ENCODE measurements at places on chromosomes 1 and 21.

DNA sequence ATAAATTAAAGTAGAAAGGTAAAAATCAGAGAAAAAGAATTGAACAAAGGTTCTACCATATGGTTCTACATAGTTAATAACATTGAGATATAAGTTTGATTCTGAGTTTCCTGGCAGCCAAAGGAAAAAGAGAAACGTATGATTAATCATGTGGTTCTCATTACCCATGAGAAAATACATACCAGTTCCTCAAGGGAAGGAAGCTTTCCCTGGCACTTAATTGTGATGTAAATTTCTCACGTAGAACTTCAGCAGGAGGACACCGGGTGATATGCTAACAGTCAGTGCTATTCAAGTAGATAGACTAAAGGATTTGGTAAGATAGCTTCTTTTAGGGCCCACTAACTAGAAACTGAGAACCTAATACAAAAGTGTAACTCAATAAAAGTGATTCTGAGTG is 218.5 kb downstream of the NFIA start:
- no peak for DNase-seq

- DNase-seq: no peak
Observed at GRCh38 chr1:112981426-112981825, 25.4 kb upstream of the SLC16A1 start.

- peak; percentile 72 for DNase-seq
Observed at GRCh38 chr1:48776393-48777218, at the start of gene BEND5. Gene BEND5, minus strand, starts transcription at chr1:48776891. Its CDS starts 60 bp downstream, at chr1:48776831.

DNA sequence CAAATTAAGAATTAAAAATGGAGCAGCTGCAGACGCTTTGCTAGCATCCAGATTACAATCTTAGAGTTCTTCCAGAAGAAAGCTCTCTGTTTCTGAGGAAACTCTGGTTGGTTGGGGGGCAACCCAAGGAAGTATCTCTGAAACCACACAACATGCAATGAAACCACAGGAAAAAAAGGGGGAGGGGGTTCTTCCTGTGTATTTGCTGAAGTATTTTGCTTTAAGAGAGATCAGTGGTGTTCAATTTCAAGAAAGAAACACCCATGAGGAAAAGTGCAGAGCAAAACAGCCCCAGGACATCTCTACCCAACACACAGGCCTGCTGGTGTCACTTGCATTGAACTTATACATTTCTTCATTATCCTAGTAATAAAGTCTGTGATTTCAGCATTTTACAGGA is 19.7 kb upstream of the TIAM1 start:
- no peak for DNase-seq

- DNase-seq: no peak
Observed at GRCh38 chr1:118317842-118318614, 133.0 kb upstream of the SPAG17 start.

- no peak for DNase-seq
Observed at GRCh38 chr1:235397733-235398132, 30.5 kb downstream of the TBCE start.

- no peak for DNase-seq
Observed at GRCh38 chr21:43297391-43297981, 128.7 kb downstream of the CRYAA start.

- peak; percentile 67 for DNase-seq
Observed at GRCh38 chr1:234722904-234723720, 113.1 kb upstream of the IRF2BP2 start.

- DNase-seq: no peak
Observed at GRCh38 chr1:87644033-87644578, 315.4 kb downstream of the LMO4 start.

DNA sequence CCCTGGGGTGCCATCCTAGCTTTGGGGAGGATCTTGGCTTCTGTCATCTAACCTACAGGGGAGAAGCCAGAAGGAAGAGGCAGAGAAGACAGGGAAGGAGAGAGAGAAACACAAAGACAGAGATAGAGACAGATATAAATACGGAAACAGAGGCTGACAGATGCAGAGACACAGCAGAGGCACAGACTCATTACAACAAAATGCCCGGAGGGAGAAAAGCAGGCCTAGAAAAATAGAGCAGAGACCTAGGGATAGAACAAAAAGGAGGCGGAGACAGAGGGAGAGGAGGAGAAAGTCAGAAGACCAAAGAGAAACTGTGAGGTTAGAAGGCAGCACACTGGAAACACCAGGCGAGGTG is 1.9 kb downstream of the PEAR1 start:
- no peak for DNase-seq

DNA sequence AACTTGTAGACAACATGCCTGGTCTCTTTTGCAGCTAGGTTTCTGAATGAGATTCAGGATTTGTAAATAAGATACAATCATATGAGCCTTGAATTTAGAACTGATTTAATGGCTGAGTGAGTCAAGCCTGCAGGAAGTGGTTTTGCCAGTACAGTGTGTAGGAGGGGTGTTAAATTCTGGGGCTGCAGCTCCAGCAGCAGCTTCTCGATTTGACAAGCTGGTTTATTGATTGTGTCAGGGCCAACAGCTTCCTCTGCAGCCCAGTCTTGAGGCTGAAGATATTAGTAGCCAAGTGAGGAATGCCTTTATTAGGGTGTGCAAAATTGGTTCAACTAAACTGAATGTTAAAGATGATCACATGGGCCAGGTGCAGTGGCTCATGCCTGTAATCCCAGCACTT is 11.5 kb upstream of the PLA2G5 start:
- DNase-seq: no peak

DNA sequence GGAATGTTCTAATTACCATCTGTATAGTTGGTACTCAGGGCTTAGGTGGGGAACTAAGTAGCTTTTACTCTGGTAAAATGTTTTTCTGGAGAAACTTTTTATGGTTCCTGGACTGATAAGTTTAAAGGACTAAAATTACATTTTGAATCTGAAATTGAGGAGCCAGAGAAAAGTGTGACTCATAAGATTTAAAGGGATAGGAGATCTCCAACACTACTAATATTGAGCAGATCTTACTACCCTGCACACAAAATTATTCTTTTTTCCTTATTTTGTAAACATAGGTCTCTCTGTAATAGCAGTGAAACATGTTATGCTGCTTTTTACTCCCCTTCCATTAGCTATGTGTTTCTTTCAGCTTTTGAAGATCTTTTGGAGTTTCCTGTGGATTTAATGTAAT is 32.5 kb downstream of the MTF2 start:
- DNase-seq: no peak

DNA sequence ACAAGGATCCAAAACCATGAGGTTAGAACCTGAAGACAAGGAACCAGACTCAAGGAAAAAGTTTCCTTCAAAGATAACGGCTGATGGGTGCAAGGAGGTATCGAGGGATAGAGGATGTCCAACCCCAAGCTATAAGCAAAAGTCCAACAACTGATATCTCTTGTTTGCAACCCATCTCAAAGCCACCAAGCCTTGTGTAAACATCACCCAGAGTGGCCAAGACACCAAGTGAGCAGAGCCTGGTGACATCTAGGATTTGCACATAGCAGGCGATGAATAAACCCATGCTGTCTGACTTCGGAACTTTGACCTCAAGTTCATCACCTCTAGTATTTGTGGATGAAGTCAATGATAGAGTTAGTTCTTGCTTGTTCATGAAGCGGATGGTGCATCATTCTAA is 180.7 kb downstream of the ETS2 start:
- no peak for DNase-seq

DNA sequence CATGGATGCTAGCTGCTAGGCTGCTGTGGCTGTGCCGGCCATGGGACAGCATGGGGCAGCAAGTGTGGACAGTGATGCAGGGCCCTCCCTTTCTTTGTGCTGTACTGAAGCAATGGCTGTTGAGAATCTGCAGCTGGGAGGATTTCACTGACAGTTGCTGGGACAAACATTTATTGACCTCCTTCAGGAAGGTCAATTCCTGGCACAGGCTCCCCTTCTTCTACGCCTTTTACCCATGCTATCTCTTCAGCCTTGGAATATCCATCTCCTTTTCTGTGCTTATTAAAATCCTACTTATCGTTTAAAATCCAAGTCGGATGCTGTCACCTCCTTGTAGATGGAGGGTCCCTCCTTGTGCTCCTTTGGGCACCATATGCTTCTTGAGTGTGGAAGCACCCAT is 213.1 kb upstream of the USP24 start:
- DNase-seq: no peak
